ENCODE measurements at places on chromosomes 1 and 21.

- DNase-seq: no peak
Observed at GRCh38 chr1:63112155-63112900, 210.0 kb upstream of the FOXD3 start.

DNA sequence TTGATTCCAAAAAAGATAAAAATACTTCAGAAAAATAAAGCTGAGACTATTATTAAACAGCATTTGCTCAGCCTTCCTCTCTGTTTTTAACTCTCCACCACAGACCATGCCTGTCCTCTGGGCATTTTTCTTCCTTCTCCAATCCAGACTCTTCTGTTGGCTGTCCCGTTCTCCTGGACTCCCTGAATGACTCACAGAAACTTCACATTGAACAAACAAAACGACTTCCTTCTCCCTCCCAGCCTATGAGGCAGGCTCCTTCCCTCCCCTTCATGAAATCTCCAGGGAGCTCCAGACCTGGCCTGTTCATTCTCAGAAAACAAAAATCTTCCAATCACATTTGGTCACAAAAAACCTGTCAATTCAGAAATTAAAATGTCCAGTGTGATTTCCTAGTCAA, 421.3 kb downstream of the NPHP4 start:
- no peak for DNase-seq

- DNase-seq: peak; percentile 55
Observed at GRCh38 chr1:100463791-100464424, 74.0 kb upstream of the GPR88 start.

- DNase-seq: no peak
Observed at GRCh38 chr1:1088801-1089680, 14.9 kb upstream of the RNF223 start.

GRCh38 chr1:175758601-175759000, 15.2 kb upstream of the TNR start:
- no peak for DNase-seq

DNA sequence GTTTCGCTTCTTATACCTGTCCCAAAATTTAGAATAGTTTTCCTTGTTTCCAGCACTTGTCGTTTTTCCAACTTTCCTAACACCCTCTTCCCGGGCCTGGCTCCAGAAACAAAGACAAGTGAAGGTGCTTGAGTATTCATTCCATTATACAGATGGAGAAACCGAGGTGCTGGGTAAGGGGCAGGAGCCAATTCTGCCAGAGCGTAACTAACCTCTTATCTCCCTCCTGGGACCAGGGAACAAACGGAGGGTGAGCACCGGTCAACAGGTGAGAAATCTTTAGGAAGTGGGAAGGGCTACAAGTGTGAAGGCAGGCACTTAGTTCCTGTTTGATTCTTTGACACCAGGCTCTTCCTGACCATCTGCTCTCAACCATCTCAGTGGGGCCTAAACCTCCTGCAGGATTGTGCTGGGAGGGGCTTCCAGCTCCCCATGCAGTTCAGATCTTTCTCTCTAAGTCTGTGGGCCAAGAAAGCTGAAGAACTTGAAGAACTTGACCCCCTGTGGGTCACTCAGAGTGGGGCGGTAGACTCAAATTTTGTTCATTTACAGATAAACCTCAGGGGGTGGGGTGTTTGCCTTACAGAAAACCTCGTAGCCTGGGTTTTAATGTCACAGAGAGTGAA, 8.7 kb downstream of the PLXNA2 start:
- DNase-seq: no peak

- no peak for DNase-seq
Observed at GRCh38 chr1:56844545-56845136, 10.0 kb upstream of the C8A start.

DNA sequence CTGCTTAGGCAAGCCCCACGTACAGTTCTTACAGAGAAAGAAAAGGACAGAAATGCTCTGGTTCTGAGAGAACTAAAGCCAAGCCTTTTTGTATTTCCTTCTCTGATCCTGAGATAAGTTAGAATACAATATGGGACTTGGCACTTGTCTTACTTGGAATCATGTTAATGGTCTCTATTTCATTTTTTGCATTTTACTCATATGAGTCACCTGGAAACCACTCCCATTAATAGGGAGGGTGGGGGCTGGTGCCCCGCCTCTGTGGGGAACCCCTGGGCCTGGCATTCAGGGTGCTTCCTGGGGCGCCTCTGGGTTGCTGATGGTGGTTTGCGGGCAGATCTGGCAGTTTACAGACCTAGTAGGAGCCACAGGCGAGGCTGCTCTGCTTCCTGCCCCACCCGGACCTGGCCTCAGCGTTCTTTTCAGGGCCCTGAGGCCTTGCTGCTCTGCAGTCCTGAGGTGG, 26.7 kb downstream of the TSPAN2 start:
- peak; percentile 92 for DNase-seq

- no peak for DNase-seq
Observed at GRCh38 chr1:53334312-53334711, 6.4 kb upstream of the LRP8 start.
